ENCODE measurements at places on chromosomes 6 and 20. TPM values are rescaled to one million over a fixed set of nuclear protein-coding genes. Genes with fewer than 3 reads are reported as not detected.

MDFI gene
- total RNA-seq: 26.8 TPM

GPSM3 gene
- total RNA-seq: 7.1 TPM

CPXM1 gene
- 0.26 TPM for total RNA-seq

ZBTB46 gene
- total RNA-seq: 7.2 TPM

SLPI gene
- not detected for total RNA-seq

PCNA gene
- total RNA-seq: 174 TPM

All from pulmonary artery endothelial cell (primary cell).